HEK293T (cell line): ENCODE measurements at places on chromosomes 2 and 18.

DNA sequence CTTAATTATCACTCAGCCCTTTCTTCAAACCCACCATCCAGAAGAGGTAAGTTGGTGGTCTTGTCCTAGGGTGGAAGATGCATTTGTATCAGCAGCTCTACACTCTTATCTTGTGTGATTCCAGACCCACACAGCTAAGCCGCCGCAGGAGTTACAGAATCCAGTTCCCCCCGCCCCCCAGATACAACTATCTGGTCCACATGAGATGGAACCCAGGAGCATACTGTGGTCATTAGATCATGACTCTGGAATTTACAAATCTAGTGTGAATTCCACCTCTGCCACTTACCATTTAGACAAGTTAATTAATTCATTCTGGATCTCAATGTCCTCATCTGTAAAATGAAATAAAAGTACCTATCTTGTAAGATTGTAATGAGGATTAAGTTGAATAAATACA is 486.4 kb downstream of the BCL11A start:
- DNase-seq = no peak

DNA sequence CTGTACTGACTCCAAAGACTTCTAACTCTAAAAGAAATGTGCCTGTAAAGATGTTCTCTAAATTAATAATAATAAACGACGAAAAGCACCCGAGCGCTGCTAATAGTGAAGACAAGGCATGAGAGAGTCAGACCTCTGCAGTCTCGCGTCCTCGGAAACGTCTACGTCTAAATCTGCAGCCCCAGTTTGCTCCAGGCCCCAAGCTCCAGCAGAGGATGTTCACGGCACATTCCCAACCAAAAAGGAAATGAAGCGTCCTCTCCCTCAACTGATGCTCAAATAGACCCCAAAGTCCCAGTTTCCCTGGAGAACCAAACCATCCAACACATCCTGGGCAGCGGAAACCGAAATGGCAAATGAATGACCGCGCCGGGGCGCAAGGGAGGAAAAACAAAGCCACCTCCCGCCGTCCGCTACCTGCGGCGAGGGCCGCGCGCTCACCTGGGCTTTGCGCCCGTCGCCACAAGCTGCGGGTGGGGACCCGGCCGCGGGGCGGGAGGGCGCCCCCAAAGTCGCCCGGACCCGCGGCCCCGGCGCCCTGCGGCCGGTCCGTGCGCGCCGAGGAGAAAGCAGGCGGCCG is 47.1 kb upstream of the CCDC150 start:
- peak; percentile 42 for DNase-seq

DNA sequence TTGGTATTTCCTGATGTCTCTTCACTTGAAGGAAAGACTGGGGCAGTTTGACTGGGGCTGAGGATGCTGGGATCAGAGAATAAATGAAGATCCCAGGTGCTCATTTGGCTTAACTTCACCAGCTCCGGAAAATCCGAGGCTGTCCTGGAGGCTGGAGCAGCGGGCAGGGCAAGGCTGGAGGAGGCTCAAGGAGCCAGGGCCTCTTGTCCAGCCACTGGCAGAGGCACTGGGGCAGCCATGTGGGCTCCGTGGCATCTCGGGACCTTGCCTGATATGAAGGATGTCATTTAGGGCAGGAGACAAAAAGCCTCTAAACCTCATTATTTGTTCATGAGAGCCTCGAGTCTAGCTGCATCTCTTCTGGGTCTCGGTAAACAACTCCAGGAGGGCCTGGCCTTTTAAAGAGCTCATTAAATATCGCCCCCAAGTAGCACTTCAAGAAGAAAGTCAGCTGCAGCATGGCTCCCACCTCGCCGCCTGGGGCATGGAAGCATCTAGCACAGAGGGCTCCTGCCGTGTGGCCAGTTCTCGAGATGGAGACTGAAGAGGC is 13.5 kb upstream of the GPR55 start:
- DNase-seq = no peak

DNA sequence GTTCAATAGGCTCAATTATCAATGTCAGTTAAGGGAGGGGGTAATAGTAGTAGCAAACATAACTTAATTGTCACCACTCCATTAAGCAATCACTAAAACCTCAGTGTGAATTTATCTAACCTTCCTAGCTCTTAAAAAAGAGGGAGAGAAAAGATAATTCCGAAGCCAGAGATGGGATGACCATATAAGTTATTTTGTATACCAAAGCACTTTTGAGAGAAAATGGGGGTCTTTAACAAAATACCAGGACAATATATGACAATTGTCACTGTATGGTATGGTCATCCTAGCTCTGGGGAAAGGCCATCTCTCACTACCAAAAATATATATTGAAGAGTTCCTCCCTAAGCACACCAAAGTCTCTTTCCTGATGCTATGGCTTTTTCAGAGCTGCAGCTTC is 55.1 kb downstream of the SPHKAP start:
- no peak for DNase-seq

- DNase-seq = peak; percentile 92
Observed at GRCh38 chr2:63050334-63051041, at the start of gene OTX1. Gene OTX1 (plus strand): TSS chr2:63050830. CDS start chr2:63052991, 2,161 bp downstream.

GRCh38 chr2:41764919-41765318 is 282.9 kb upstream of the PKDCC start:
- DNase-seq = no peak

- no peak for DNase-seq
Observed at GRCh38 chr2:206435742-206436141, 7.6 kb upstream of the ADAM23 start.

GRCh38 chr2:23655934-23656596 is 270.9 kb downstream of the ATAD2B start:
- DNase-seq = no peak

DNA sequence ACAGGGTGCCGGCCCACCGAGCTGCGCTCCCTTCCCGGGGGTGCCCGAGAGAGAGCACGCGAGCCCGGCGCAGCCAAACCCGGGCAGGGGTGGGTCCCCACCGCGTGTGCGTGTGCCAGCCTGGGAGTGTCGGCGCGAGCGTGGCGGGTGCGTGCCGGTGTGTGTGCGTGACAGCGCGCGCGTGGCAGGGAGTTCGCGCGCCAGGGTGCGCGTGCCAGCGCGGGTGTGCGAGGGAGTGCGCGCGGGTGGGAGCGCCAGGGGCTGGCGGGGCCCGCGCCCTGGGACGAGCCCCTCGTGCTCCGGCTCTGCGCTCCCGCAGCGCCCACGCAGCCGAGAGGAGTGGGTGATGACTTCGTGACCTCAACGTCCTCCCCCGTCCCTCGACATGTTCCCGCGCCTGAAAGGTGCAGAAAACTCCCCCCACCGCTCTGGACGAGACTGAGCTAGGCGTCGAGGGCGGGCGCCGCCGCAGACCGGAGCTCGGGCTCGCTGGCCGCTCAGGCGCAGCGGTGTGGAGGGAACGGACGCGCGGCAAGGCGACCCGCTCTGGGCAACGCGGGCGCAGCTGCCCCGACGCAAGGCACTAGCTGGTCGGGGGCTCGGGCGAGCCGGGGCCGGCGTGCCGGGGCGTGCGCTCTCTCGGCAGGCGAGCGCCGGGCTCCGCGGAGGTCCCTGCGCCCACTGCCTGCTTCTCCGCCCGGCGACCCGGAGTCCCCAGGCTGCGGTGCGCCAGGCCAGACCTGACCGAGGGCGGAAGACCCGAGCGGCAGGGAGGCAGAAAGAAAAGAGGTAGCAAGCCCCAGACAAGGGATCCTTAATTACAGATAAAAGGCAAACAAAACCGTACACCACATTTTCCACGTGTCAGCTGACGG is 582.8 kb downstream of the ZEB2 start:
- peak; percentile 48 for DNase-seq

- DNase-seq = no peak
Observed at GRCh38 chr2:206482633-206483032, 39.3 kb downstream of the ADAM23 start.

- DNase-seq = no peak
Observed at GRCh38 chr2:240972636-240973521, 25.5 kb upstream of the SNED1 start.

GRCh38 chr2:24352664-24353063 is 7.7 kb downstream of the ITSN2 start:
- no peak for DNase-seq

DNA sequence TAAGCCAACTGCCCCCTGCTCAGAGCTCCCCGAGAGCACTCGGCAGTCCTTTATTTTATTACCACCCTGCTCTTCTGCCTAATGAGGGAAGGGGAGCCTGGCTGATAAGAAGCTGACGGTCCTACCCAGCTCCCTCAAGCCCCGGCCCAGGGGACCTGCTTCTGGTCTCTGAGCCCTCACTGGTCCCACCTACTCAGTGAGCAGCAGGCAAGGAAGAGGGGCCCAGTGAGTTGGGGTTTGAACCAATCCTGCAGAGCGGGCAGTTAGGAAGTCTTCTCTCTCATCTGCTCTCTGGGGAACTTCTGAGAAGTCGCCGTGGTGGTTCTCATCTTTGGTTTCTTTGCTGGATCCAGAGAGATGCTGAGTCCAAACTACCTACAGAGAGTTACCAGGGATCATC is 218.9 kb downstream of the NDUFA10 start:
- no peak for DNase-seq

GRCh38 chr2:48283586-48284269 is 246.2 kb upstream of the STON1 start:
- DNase-seq = no peak

DNA sequence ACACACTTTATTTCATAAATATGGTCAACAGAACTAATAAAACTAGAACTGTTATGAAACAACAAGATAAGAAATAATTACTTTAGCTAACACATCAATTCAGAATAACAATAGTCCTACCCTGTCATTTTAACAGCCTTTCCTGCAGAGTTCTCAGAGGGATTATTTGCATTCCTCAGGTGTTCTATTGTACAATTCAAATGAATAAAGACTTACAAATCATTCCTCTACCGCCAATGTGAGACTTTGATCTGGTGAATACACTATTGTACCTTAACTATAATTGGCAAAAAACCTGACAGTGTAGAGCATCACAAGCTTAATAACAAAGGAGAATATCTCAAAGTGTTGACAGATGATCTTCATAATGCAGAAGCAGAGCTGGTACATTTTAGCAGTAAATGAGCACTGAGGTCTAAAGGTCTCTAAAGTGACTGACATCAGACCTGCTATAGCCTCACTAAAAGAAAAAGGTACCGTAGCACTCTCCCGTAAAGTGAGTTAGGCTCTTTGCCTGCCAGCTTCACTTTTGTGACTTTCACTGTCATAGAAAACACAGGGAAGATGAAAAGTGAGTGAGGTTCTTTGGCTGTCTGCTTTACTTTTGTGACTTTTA is 118.8 kb upstream of the SP3 start:
- DNase-seq = no peak

GRCh38 chr2:68857855-68858456 is 13.2 kb downstream of the BMP10 start:
- DNase-seq = no peak
